ENCODE measurements at places on chromosomes 6 and 20.

DNA sequence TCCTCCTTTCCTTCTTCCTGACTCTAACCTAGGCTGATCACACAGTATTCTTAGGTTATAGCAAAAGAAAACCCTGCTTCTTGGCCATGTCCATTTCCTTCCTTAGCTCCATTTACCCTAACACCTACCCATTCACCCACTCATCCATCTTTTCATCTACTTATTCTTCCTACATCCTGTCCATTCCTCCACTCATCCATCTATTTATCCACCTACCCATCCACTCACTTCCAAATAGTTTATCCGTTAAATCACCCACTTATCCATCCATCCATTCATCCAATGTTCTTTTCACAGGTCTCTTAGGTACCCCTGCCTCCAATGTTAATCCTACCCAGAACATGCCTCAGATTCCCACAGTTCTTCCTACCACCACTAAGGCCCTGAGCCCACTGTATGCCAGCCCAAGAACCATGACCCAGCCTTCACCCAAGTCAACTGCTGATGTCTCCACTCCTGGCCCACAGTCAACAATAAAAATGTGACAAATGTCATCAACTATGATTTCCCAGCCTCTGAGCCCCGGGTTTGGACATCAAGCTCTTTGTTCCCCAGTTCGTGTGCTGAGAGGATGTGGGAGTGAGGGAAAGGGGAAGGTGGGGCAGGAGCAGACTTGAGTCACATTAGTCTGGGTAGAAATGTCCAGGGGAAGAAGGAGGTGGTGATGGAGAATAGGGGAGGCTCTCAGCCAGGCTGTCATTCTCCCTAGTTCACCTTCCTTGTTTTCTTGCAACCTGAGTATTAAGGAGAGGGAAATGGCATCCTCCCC, 24.4 kb downstream of the TREML4 start:
- no peak for DNase-seq

- no peak for DNase-seq
Observed at GRCh38 chr20:8589956-8590355, 457.9 kb downstream of the PLCB1 start.

DNA sequence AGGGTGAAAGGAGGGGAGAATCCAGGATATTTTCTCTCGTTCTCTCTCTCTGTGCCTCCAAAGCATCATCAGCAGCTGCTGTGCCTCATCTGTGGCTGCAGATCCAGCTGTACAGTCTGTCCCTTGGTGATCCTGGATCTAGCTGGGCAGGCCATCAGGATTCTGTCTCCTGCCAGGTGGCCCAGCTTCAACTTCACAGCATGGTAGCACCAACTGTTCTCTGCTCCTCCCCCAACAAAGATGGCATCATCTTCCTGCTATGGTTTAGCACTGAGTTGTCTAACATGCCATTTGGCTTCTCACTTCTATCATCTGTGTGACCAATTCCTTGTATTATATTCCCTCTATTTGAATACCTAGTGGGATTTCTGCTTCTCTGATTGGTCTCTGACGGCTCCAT, 28.6 kb upstream of the ARFGEF2 start:
- peak; percentile 87 for DNase-seq

GRCh38 chr20:3209946-3210317, 634 bp downstream of the ITPA start:
- no peak for DNase-seq

DNA sequence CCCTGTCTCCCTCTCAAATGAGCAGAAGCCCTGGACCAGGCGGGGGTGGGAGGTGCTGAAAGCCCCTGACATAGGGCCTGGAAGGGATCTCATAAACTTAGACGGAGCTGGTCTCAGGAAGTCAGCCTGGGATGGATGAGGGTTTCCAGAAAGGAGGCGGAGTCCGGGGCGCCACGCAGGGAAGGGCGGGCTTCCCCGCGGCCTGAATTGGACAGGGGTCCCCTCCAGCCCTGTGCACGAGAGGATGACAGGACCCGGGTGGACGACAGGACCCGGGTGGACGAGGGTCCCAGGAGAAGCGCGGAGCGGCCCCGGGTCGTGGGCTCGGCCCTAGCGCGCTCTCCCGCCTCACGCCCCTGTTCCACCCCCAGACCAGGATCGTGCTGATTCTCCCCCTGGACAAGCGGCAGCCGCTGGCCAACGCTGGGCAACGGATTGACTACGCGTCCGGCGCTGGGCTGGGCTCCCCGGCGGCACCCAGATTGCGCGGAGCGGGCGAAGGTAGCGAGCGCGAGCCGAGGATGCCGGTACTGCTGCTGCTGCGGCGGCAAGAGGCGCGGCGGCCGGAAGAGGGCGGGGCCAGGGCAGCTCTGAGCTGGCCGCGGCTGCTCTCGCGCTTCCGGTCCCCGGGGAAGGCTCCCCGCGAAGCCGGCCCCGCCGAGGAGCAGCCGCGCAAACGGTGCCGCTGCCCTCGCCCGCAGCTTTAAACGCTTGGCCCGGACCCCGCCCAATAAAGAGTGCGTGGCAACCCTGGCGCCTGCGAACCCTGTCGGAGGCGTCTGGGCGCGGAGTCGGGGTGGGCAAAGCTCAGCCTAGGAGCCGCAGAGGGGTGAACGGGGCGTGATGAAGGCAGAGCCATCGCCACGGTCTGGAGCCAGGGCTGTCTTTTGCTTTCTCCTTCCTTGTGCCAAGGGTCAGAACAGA, 1.3 kb downstream of the C20orf144 start:
- DNase-seq: peak; percentile 43

DNA sequence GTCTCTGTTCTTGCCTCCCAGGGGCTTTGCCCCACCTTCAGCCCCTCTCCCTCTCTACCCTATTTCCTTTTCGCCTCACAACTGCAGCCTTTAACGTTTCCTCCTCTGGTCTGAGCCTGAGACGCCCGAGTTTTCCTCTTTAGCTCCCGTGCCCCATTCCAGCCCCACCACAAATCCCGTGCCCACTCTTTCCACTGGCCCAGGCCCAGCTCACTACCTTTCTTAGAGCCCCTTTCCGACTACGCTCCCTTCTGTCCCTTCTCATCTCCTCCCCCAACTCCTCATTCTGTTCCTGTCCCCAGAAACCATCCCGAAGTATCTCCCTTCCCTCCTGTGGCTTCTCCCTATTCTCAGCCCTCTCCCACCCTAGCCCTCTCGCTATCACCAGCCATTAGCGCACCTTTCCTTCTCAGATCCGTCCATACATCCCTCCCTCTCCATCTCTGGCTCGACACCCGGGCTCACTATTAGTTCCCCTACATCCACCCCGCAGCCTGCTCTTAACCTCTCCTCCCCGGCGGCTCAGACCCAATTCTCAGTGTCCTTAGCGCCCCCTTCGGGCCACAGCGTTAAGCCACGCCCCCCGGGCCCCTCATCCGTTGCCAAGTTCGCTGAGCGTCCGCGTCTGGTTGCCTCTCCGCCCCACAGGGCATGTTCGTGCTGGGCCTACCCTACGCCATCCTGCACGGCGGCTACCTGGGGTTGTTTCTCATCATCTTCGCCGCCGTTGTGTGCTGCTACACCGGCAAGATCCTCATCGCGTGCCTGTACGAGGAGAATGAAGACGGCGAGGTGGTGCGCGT, 2.7 kb downstream of the SLC32A1 start:
- DNase-seq: no peak

DNA sequence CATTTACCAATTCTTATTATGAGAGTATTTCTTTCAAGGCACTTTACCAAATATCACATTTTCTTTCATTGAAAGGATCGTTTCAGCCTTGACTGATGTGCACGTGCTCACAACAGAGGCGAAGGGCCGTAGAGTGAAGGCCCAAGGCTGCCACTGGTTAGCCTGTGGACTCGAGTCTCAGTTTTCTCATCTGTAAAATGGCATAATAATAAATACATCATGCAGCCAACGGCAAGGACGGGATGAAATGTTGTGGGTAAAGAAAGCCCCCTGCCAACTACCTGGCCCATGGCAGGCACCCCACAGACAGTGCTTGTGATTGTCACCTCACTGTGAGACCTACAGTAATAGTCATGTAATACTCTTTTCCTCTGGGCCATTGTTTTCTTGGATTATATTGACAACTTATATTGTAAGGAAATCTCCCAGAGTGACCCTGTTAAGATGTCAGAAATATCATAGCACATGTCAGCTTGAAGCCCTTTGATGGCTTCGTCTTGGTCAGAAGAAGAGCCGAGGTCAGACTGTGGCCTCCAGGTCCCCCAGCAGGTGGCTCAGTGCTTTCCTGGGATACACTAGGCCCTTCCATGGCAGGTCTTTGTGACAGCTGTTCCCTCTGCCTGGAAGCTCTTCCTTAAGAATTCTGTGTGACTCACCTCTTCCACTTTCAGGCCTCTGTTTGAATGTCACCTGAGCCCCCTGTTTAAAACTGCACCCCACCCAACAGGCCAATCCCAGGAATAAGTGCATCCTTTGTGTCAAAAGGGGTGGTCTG, 36.3 kb downstream of the FAM50B start:
- no peak for DNase-seq

GRCh38 chr6:130776287-130776925, 50.8 kb upstream of the SMLR1 start:
- DNase-seq: no peak

DNA sequence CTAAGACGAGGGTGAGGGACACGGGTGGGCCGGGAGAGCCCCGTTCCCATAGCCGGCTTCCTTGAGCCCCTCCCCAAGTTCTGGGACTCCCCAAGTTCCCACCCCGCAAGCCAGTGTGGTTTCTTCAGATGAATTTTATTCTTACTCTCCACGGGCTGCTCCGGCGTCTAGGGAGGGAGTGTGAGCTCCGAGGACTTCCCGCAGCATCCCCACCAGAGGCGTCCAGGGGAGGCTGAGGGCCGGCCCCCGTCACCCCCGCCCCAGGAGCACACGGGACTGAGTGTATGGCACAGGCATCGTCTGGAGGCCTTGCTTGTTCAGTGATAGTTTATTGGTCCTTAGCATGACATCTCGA, 10.0 kb upstream of the SLC4A11 start:
- DNase-seq: no peak

GRCh38 chr6:142702501-142703460, 242.2 kb downstream of the HIVEP2 start:
- DNase-seq: no peak

GRCh38 chr6:149230712-149231460, 86.6 kb upstream of the TAB2 start:
- DNase-seq: no peak

DNA sequence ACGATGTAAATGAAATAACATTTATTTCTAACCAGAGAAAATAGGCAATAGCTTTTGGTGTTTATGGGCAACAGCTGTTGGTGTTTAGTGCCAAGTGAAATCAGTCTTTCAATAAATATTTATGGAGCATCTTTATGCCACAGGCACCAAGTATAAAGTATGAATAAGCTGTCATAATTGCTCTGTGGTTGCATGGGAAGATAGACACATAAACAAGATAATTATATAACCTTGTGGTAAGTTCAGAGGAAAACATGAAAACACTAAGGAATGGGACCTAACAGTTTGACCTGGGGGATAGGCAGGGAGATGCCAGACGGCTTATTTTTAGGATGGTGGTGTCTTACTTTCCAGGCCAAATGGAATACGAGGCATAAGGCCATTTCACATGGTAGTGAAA, 110.9 kb downstream of the GFRAL start:
- DNase-seq: no peak

GRCh38 chr20:24939036-24939435, 10.0 kb upstream of the CST7 start:
- DNase-seq: no peak

DNA sequence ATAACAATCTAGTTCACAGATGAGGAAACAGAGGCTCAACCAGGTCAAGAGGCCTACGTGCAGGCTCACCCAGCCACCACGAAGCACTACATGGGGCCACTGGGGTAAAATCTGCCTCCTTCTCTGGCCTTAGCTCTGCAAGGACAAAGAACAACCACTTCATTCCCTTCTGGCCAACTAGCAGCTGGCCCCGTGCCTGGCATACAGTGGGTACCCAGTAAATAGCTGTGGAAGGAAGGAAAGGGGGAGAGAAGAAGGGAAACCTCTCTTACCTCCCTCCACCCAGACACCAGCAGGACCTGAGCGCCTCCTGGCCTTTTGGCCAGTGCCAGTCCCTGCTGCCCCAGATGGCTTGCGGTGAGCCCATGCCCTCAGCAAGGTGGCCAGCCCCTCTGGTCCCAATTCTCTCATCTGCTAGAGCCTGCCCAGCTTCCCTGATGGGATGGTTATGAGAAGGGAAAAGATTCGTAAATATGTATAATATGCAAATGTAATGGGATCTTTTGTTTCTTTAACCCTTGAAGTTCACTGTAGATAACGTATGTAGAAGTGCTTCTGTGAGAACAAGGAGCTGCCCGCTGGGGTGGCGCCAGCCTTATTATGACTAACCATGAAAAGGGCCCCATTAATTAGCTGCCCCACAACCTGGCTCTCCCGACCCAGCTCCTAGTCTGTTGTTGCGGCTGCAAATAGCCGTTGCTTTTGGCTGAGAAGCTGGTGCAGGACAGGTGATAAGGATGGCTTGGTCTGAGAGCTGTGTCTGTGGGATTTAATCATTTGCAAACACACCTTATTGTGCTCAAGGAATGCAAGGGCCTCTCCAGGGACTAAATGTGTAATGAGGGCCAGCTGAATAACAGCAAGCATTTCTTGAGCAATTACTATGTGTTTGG, 62.0 kb downstream of the DLGAP4 start:
- DNase-seq: no peak

DNA sequence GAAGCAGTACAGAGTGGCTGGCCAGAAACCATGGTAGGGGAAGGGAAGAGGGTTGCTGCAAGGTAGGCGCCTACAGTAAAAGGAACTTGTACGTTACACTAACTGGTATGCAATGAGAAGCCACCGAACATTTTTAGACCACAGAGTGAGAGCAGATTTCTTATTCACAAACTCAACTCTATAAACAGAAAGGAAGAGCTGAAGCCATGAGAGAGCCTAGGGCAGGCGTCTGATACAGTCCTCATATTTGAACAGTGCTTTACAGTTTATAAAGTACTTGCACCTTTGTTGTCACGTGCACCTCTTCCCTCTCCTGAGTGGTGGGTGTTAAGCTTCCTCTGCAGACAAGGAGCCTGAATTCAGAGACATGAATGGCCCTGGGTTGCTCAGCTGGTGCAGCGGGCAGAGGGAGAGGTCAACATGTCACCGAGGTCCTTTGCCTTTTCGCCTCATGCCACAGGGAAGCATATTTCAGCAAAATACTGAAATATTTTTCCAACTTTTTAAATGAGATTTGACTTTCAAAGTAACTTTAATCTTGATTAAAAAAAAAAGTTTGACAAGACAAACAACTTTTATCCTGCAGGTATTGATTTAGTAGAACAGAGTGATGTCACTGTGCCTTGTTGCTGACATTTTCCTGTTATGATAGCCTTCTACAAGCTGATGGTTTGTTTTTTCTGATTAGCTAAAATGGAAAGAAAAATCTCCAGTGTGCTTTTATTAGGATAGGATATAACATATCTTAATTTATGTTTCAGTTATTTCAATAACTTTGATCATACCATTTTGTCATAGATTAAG, 23.8 kb downstream of the UST start:
- DNase-seq: no peak

DNA sequence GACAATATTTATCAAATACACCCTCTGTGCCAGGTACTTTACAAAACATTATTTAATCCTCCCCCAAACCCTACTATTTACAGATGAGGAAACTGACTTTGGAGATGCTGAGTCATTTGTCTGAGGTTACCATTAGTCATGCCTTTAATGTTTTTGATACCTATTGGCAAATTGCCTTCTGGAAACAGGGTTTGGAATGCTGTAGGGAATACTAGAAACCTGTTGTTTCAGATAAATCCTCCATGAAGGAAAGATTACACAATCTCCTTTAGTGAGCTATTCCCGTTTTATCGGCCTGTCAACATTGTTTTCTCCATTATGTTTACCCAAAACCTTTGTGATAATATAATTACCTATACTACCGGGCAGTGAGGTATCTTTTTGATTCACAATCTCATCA, 93.6 kb upstream of the ADGRF1 start:
- no peak for DNase-seq
